ENCODE measurements at places on chromosomes 1 and 21.

GRCh38 chr1:243710467-243710866 lies 139.6 kb downstream of the AKT3 start:
- DNase-seq = no peak

DNA sequence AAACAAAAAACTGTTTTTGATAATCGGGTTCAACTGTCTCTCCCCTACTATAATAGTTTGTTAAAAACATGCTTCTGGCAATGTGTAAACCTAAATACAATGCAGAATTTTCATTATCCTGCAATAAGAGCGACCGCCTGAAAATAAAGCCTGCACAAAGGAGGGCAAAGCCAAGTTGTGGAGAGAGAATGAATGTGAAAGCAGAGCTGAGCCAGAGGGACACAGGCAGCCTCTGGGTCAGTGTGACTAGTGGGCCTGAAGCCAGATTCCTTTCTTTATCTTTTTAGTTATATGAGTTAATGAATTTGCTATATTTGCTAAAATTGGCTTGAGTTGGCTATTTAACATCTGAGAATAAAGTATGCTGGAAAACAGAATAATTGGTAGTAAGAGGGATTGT lies 615.2 kb downstream of the PLA2G4A start:
- no peak for DNase-seq

DNA sequence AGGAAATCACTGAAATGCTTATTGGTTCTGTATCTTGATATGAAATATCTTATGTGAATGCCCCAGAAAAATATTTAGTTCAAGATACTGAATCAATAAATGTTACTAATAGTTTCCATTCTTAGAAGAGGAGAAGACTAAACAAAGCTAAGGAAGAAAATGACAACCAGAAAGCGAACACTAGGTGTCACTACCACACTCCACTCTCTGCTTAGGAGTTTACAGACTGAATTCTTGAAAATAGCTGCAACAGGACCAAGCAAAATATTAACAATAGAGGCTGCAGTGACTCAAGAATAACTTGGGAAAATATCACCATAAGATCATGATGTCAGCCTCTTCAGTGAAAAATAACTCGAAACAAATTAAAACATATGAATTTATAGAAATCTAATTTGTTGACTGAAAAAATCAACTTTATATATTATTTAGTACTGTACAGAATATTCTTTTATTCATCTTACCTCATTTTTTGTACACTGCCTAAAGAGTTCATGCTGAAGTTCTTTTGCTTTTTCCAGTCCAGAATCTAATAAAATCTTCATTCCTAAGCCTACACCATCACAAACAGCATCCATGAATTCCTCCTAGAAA lies 61.6 kb downstream of the KIF14 start:
- peak; percentile 66 for DNase-seq

DNA sequence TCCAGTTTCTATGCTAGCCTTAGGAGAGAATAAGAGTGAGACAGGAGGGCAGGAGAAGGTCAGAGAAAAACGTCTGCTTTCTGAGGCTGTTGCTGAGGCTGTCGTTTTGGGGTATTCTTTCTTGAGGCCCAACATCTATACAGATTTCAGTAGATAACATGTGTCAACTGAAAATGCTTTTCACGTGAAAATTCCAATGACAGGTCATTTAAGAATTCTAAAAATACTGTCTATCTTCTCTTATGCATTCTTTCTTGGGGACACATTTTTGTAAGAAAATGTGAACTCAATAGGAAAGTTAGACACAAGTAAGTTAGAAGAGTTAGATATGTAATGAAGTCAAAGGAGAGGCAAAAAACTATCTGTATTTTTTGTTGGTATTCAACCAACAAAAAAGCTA lies 150.8 kb downstream of the TGFB2 start:
- DNase-seq = no peak

DNA sequence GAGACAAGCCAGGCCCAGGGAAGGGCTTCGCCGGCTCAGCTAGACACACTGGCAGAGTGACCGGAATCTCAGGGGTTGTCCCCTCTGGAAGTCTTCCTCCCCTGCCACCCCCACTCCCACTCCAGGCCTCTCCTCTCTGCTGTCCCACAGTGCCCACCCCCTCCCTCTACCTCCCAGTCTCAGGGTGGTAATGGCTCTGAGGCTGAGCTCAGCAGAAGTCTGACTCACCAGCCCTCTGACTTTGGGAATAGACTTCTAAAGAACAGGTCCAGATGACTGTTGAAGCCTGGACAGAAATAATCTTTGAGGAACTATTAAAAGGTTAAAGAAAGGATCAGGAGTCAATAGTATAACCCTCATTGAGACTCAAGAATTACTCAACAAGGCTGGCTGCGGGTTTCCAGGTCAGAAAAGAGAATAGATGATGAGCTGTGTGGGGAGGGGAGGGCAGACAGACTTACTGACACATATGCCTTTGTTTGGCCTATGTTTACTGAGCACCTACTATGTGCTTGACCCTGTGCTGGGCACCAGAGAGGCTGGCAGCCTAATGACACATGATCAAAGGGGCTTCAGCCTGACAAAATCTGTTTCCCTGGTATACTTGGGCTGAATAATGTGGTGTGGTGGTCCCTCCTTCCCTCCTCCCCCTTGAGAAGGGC lies 8.2 kb downstream of the HCRTR1 start:
- DNase-seq = no peak

GRCh38 chr1:236753516-236753915 lies 41.6 kb upstream of the MTR start:
- DNase-seq = peak; percentile 62

DNA sequence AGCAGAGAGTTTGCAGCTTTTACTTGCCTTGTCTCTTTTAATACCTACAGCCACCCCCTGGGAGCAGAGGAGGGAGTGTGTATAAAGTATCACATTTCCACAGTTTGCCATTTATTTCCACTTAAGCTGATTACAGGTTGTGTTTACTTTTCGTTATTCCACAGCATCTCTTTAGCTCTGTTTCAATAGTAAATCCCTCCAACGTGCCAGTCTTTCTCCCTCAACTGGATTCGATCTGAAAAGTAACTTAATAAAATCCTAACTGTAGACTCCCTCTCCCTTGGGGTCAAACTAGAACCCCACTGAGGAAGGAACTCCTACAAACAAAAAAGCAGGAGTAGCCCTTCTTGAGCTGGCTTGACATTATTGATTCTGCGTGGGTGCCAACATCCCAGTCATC lies 3.1 kb upstream of the FCGR2A start:
- no peak for DNase-seq

DNA sequence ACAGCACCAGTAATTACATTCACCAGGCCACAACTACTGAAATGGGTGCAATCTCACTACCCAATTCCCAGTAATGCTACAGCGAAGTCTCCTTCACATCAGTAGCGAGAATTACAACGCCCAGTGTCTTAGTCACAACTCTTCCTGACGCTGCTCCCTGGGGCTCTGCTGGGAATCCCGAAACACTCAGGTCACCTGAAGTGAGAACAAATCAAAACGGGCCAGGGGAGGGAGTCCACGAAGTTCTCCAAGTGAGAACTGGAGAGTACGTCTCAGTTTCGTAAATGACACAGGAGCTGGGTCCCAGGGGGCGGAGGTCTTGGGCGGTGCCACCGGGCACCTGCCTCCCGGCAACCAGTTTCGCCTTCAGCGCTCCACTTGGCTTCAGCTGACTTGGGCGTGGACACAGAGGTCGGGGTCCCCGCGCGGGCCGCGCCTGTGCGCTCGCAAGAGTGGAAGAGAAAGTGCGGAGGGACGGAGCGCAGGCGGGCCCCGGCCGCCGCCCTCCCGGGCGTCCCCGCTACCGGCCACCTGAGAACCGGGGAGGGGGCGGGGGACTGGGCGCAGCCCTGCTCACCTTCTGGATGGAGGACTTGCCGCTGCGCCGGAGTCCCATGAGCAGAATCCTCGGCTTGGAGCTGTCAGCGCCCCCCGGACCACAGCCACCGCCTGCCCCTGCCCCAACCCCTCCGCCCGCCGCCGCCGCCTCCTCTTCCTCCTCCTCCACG lies 575 bp downstream of the RRAGC start:
- DNase-seq = peak; percentile 48

- peak; percentile 28 for DNase-seq
Measured at GRCh38 chr1:109985247-109986053, 885 bp downstream of the AHCYL1 start.

DNA sequence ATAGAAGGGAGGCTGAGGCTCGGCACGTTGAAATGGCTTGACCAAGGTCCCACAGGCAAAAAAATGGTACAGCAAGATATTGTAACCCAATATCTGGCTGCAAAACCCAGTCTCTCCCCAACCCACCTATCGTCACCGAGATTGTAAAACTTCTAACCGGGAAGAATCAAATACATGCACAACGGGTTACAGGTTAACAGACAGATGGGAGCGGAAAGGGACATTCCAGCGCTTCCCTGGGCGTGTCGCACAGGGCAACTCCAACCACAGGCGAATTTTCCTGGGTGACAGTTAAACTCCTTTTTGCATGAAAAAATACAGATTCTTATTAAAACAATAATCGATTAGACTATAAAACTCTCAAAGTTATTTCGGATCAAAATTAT lies 31.8 kb upstream of the JUN start:
- peak; percentile 80 for DNase-seq

- peak; percentile 44 for DNase-seq
Measured at GRCh38 chr1:79497193-79497773, 490.8 kb upstream of the ADGRL4 start.

DNA sequence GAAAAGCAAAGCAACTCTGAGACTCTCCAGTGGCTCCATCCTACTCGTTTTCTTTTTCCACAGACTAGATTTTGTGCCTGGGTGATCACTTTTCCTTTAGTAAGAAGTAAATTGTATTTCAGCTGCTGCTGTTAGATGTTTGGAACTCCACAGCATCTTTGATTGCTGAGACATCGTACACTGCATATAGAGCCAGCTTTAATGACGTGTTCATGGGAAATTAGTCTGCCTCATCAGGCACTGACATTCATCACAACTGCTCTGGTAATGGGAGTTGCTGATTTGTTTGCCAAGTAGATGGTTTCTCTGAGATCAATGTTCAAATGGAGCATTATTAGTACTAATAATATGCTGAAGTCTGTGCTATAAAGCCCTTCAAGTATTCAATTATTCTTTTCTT lies 573.8 kb upstream of the NR5A2 start:
- no peak for DNase-seq

GRCh38 chr1:44775930-44776729 lies 790 bp downstream of the RPS8 start:
- peak; percentile 61 for DNase-seq

- DNase-seq = no peak
Measured at GRCh38 chr1:107943694-107944093, 21.3 kb downstream of the VAV3 start.

- peak; percentile 31 for DNase-seq
Measured at GRCh38 chr21:21003701-21004100, 5.5 kb downstream of the NCAM2 start.

DNA sequence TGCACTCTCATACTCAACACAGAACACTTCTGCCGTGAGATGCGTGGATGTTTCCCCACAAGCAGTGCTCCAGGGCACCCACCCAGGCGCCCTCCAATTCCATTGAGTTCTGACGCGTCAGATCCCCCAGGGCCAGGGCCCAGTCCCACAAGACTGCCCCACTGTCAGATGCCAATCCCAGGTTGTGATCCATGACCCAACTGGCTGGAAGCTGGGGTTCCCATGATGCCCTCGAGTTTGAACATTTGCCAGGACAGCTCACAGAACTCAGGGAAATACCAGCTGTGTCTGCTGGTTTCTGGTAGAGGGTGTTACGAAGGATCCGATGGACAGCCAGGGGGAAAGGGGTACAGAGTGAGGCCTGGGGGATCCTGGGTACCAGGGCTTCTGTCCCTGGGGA lies 58.4 kb downstream of the AGPAT3 start:
- peak; percentile 17 for DNase-seq

- DNase-seq = no peak
Measured at GRCh38 chr1:5982868-5983267, 9.4 kb downstream of the NPHP4 start.

- no peak for DNase-seq
Measured at GRCh38 chr1:221606256-221606655, 135.6 kb downstream of the DUSP10 start.

DNA sequence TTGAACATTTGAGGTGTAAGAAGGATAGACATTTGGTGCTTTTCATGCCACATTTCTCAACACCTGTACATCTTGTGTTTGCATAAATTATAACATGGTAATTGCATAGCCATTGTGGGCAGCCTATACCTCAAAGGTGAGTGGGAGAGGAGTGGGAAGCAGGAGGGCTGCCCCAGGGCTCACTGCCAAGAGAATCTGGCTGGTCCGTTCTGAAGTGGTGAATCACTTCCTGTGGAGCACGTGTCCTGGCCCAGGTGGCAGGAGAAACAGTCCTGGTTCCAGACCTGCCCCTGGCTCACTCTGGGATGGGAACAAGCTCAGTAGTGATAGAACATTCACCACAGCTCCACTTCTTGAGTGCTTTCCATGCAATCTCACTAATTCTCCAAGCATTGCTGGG lies 11.6 kb upstream of the OLFML2B start:
- peak; percentile 33 for DNase-seq

- no peak for DNase-seq
Measured at GRCh38 chr1:227325156-227325555, 6.9 kb upstream of the CDC42BPA start.

- no peak for DNase-seq
Measured at GRCh38 chr1:75992312-75992711, 60.1 kb upstream of the ASB17 start.

GRCh38 chr1:84971957-84972356 lies 25.0 kb downstream of the MCOLN2 start:
- DNase-seq = no peak

DNA sequence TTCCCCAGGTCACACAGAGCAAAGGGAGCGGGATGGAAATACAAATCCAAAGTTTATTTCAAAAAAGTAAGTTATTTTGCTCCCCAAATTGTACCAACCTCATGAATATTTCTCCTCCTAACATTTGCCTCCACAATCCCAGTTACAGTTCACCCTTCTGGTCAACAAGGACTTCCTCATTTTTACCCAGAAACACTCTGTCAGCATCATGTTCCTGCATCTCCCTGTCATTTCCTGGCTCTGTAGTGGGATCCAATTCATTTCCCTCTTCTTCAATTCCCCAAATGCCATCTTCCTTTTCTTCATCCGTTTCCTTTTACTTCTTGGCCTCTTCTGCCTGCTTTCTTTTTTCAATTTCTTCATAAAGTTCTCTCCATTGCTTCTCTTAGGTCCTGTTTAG lies 32.0 kb upstream of the EPS15 start:
- no peak for DNase-seq

GRCh38 chr1:61334718-61335589 lies 252.6 kb downstream of the NFIA start:
- DNase-seq = no peak

- no peak for DNase-seq
Measured at GRCh38 chr1:82874041-82874440, 1073.3 kb downstream of the ADGRL2 start.
